Erythroblast (primary cell): ENCODE measurements at places on chromosomes 6 and 20.

DNA sequence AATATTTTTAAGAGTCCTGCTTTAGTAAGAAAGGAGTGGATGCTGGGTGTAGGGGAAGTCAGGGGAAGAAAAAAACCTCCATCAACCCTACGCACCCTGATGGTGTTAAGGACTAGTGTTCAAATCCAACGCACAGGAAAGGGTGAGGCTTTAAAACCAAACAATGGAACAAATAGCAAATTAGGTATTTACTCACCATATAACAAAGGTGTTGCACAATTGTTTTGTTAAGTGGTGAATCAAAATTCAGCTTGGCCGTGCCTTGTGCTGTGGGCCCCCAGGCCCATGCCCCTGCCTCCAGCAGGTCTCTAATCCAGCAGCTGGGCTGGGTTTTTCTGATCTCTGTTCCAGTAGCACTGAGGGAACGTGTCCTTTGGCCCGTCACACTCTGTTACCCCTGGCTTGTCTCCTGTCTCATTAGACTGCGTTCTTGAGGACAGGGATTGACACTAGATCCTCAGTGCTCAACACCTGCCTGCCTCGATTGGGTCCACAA, 11.8 kb downstream of the FAM83D start:
- DNase-seq, result no peak

GRCh38 chr20:48687117-48687800, 140.5 kb downstream of the PREX1 start:
- DNase-seq, result no peak

GRCh38 chr20:39029364-39029763, 67.2 kb downstream of the DHX35 start:
- no peak for DNase-seq

GRCh38 chr6:113976806-113977205, 5.9 kb upstream of the HDAC2 start:
- DNase-seq, result no peak
